Tibial artery (tissue), 4 donors: ENCODE measurements at places on chromosomes 13 and 19.

- H3K27ac ChIP-seq, result no peak overlapping the region
- DNase-seq, result no peak
- H3K4me3 ChIP-seq, result no peak overlapping the region
Observed at GRCh38 chr13:40338217-40338616, 328.2 kb downstream of the FOXO1 start.

GRCh38 chr19:41646589-41647204 is 19.8 kb upstream of the CEACAM4 start:
- H3K36me3 ChIP-seq, result no peaks in the 10 kb centered on the region
- no peak for DNase-seq
- H3K27ac ChIP-seq, result no peak overlapping the region
- H3K27me3 ChIP-seq, result no peaks in the 10 kb centered on the region
- H3K4me1 ChIP-seq, result no peaks in the 10 kb centered on the region
- no peak overlapping the region for H3K4me3 ChIP-seq

GRCh38 chr13:46648166-46648607 is 95.2 kb downstream of the LRCH1 start:
- no peaks in the 10 kb centered on the region for H3K36me3 ChIP-seq
- H3K4me1 ChIP-seq, result peaks cover 39% of the 10 kb centered on the region
- DNase-seq, result no peak

GRCh38 chr19:46490774-46491173 is 4.9 kb downstream of the PNMA8B start:
- peaks cover 57% of the 10 kb centered on the region for H3K4me1 ChIP-seq
- no peak for DNase-seq
- no peak overlapping the region for H3K4me3 ChIP-seq
- no peaks in the 10 kb centered on the region for H3K27me3 ChIP-seq

DNA sequence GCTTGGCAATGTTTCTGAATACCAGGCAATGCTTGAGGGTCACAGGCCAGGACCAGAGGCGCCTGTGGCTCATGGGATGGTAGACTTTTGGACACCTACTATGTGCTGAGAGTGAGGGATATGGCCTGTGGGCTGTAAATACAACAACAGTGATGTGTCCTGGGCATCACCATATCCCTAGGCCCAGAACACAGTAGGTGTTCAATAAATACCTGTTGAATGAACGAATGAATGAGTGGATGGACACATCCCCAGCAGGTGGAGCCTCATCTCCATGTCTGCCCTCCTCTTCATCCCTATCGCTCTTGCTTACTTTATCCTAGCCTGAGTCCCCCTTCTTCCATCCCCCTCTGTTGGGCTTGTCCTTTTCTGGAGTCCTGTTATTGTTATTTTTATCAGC is 16.5 kb upstream of the NANOS2 start:
- DNase-seq, result no peak
- H3K27ac ChIP-seq, result no peak overlapping the region
- H3K4me1 ChIP-seq, result no peaks in the 10 kb centered on the region
- H3K36me3 ChIP-seq, result no peaks in the 10 kb centered on the region
- peaks cover 34% of the 10 kb centered on the region for H3K27me3 ChIP-seq

GRCh38 chr13:43094901-43095300 is 71.5 kb downstream of the DNAJC15 start:
- H3K4me3 ChIP-seq, result no peak overlapping the region
- H3K27ac ChIP-seq, result no peak overlapping the region
- no peaks in the 10 kb centered on the region for H3K36me3 ChIP-seq
- peaks cover 6% of the 10 kb centered on the region for H3K4me1 ChIP-seq
